ENCODE measurements at places on chromosomes 5 and 9.

GRCh38 chr5:136772491-136772890, 407.1 kb upstream of the TRPC7 start:
- no peak for DNase-seq

- DNase-seq, result no peak
These were observed 209.6 kb upstream of the TNC start for GRCh38 chr9:115327436-115328122.

GRCh38 chr5:148816782-148817181, 9.6 kb upstream of the ADRB2 start:
- no peak for DNase-seq

GRCh38 chr9:112443200-112443599, 43.4 kb upstream of the KIAA1958 start:
- no peak for DNase-seq

GRCh38 chr9:5630081-5630507, 1.2 kb downstream of the RIC1 start:
- DNase-seq, result no peak

DNA sequence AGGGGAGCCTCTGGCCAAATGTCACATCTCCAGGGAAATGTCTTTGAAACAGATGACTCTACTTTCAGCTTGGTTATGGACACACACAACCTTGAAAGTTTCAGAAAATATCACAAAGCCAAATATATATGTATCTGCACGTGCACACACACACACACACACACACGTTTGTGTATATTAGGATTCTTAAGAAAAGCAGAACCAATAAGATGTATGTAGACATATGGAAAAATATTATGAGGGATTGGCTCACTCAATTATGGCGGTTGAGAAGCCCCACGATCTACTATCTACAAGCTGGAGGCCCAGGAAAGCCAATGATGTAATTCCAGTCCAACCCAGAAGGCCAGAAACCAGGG, 194.9 kb downstream of the PALM2AKAP2 start:
- DNase-seq, result no peak

- no peak for DNase-seq
These were observed 101.5 kb downstream of the TAF11L14 start for GRCh38 chr5:17735761-17736160.

DNA sequence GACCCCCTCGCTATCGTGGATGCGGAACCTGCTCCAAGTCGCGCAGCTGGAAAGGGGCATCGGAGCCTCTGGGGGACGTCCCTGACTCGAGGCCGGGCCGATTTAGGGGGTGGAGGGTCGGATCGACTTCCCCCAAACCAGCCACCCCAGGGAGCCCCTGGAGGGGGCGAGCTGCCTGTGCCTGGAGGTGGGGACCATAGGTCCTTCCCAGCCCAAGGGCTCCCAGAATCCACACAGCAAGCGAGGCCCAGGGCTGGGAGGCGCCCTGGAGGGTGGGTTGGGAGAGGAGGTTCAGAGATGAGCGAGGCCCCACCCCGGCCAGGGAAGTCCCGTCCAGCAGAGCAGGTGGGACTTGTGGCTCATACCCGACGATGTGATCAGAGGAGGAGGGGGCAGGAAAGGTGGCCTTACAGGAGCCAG, 147.6 kb downstream of the GAPVD1 start:
- peak; percentile 56 for DNase-seq

DNA sequence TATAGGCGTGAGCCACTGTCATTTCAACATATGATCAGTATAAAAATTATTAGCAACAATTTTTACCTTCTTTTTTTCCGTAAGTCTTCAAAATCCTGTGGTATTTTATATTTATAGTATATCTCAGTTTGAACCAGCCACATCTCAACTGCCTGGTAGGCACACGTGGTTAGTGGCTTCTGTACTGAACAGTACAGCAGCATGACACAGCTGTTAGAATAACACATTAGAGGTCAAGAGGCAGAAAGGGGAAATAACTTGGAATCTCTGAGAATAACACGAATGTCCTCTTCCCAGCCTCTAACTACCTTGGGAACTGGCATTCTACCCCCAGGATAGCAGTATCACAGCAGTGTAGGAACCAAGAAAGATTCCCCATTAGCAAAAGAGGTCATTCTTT, 108.5 kb upstream of the IQGAP2 start:
- DNase-seq, result no peak

DNA sequence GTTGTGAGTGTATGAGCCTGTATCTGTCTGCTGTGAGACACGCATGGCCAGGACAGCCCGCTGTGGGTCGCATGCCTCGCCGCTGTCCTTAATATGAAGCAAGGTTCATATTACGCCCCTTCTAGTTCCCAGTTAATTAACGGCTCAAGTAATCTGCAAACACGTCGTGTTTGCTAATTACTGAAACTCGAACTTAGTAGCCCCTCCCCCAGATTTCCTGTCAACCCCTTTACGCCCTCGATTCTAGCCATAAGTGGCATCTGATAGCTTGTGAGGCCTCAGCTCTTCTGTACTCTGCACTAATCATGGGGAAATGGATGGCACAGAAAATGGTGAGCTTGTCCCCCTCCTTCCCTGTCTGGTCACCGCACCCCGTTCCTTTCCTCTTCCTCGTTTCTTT, 116.9 kb upstream of the OTULINL start:
- DNase-seq, result no peak

DNA sequence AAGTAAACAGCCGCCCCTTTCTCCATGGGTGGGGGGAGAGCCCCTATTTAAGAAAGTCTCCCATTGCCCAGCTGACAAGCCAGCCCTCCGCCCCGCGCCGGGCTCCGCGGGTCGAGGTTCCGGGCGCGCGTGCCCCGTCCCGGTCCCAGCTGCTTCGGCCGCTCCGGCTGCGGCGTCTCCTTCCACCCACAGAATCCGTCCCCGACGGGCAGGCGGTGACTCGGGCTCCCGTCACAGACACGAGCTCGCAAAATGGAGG, 223 bp downstream of the NR3C1 start:
- DNase-seq, result no peak

GRCh38 chr5:150540042-150540441, 32.1 kb downstream of the NDST1 start:
- DNase-seq, result no peak

GRCh38 chr9:840343-840742, 1.2 kb upstream of the DMRT1 start:
- no peak for DNase-seq

GRCh38 chr5:140246378-140247122, 56.4 kb downstream of the PFDN1 start:
- no peak for DNase-seq

- DNase-seq, result no peak
These were observed 53.7 kb downstream of the SYK start for GRCh38 chr9:90855208-90855902.

DNA sequence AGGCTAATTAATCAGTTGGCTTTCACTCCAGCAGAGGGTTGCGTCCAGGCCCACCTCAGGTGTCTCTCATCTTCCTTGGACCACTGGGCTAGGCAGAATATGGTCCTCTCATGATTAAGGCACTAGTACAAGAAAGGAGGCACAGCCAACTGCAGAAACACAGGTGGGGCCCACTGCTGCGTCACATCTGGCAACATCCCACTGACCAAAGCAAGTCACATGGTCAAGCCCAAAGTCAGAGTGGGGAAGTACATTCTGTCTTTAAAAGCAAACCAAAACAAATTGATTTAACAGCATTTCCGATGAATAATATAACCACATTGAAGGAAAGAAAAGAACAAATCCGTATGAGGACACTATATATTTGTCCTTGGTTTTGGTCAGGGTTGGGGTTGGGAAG, 28.0 kb upstream of the UBTD2 start:
- DNase-seq, result no peak
